ENCODE measurements at places on chromosomes 7 and 10.

GRCh38 chr7:108384716-108385483 lies 71.3 kb downstream of the NRCAM start:
- peaks cover 5% of the 10 kb centered on the region for H3K27me3 ChIP-seq
- H3K4me1 ChIP-seq, result no peaks in the 10 kb centered on the region
- no peak overlapping the region for H3K27ac ChIP-seq
- H3K36me3 ChIP-seq, result no peaks in the 10 kb centered on the region
- no peak overlapping the region for H3K4me3 ChIP-seq

GRCh38 chr7:45652630-45653029 lies 78.5 kb downstream of the ADCY1 start:
- no peaks in the 10 kb centered on the region for H3K36me3 ChIP-seq
- no peak overlapping the region for H3K27ac ChIP-seq
- H3K27me3 ChIP-seq, result no peaks in the 10 kb centered on the region
- H3K4me1 ChIP-seq, result no peaks in the 10 kb centered on the region
- no peak overlapping the region for H3K4me3 ChIP-seq

DNA sequence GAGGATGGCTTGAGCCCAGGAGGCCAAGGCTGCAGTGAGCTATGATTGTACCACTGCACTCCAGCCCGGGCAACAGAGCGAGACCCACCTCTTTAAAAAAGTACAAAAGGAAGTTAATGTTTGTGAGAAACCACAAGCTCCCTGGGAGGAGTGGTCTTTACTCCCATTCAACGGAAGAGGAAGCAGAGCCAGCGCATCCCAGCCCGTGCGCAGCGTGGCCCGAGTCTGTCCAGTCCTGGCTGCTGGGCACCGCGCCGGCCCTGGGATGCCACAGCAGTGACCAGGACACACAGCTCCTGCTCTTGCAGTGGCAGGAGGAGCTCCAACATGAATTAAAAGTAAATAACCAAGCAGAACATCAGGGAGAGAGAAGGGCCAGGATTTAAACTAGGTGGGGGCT lies 68.4 kb downstream of the ELFN1 start:
- no peaks in the 10 kb centered on the region for H3K36me3 ChIP-seq
- H3K27ac ChIP-seq, result no peak overlapping the region
- no peak overlapping the region for H3K4me3 ChIP-seq
- DNase-seq, result no peak

DNA sequence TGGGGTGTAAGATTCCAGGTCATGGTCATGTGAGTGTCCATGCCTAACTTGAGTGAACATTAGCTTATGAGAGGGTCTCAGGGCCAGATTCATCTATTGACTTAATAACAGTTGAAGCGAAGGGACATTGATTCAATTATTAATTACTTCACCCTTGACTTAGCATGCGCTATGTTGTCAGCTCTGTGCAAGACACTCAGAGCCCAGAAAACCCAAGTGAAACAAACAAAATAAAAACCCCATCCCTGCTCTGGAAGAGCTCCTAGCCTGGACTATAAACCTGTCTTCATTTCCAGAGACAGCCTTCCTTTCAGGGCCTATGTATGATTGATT lies 66.0 kb upstream of the TNS3 start:
- H3K27ac ChIP-seq, result no peak overlapping the region
- H3K27me3 ChIP-seq, result no peaks in the 10 kb centered on the region
- no peak for DNase-seq

- no peaks in the 10 kb centered on the region for H3K4me1 ChIP-seq
- no peaks in the 10 kb centered on the region for H3K36me3 ChIP-seq
- DNase-seq, result no peak
- no peak overlapping the region for H3K27ac ChIP-seq
- no peaks in the 10 kb centered on the region for H3K27me3 ChIP-seq
Measured at GRCh38 chr10:79488870-79489269, 23.5 kb upstream of the EIF5AL1 start.

GRCh38 chr10:58791137-58791536 lies 278.5 kb downstream of the BICC1 start:
- no peaks in the 10 kb centered on the region for H3K4me1 ChIP-seq
- no peak overlapping the region for H3K4me3 ChIP-seq
- H3K36me3 ChIP-seq, result no peaks in the 10 kb centered on the region
- no peak overlapping the region for H3K27ac ChIP-seq
- H3K27me3 ChIP-seq, result no peaks in the 10 kb centered on the region
- DNase-seq, result no peak

Data from T-cell (primary cell).